ENCODE measurements at places on chromosomes 2 and 18.

GRCh38 chr2:47735912-47736311 is 47.0 kb upstream of the MSH6 start:
- no peak for DNase-seq

DNA sequence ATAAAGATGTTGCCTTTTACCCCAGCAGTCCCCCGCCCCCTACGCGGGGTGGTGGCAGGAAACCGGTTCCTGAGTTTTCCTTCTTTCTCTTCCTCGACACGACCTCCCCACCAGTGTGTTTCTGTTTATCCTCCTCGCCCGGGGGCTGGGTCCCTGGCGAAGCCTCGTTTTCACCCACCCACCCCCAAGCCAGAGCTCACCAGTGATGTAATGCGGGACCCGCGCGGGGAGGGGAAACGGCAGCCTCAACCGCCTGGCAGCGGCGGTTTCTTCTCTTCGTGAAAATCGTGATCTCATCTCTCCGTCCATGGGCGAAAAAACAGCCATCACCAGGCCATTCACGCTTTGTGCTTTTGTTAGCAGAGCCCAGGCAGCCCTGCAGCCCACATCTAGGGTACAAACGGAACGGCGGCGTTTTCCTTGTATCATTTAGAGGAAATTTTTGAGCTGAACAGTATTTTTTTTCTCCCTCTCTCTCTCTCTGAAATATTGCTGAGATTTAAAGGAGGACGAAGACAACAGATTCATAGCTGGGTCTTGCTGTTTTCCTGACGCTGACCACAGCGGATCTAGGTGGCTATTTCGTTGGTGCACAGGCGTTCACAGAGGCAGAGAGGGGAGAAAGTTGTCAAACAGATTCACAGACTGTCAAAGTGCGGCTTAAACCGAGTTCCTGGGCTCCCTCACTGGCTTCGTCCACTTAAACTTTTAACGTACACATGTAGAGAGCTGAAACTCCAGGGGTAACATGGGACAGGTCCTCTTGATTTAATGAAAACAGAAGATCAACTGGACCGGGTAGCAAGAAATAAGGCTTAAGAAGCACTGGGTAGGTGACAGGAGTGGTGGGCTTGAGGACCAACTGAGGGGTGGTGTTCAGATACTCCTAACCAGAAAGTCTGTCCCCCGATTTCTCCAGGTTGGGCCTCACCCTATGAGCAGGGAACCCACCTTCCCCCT is 21.9 kb upstream of the PAX3 start:
- DNase-seq: no peak

- peak; percentile 86 for DNase-seq
Measured at GRCh38 chr2:113283704-113284284, 5.1 kb upstream of the PAX8 start.

GRCh38 chr2:233489666-233490065 is 76.9 kb downstream of the USP40 start:
- DNase-seq: peak; percentile 54

GRCh38 chr2:67930156-67930555 is 132.6 kb downstream of the C1D start:
- no peak for DNase-seq

DNA sequence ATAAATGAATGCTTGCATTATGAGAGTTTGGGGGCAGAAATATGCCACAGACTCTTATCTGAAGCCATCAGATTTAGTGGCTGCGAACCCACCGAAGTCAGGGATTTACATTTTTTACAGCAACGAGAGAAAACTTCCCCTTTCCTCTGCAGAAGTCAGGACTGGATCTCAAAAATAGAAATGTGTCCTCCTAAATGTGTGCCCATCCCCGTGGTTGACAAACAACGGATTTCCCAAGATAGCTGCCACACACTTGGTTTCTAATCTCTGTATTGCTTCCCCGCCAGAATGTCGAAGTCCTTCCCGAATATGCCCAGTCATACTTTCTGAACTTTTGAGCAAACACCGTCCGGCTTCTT is 879 bp upstream of the ADAM23 start:
- DNase-seq: no peak

GRCh38 chr2:134244086-134244485 is 9.8 kb upstream of the MGAT5 start:
- DNase-seq: peak; percentile 59

GRCh38 chr2:156338578-156338977 is 6.1 kb upstream of the NR4A2 start:
- no peak for DNase-seq

GRCh38 chr2:215968499-215968898 is 44.9 kb downstream of the MREG start:
- no peak for DNase-seq

GRCh38 chr2:221529943-221530652 is 42.0 kb downstream of the EPHA4 start:
- DNase-seq: peak; percentile 90

DNA sequence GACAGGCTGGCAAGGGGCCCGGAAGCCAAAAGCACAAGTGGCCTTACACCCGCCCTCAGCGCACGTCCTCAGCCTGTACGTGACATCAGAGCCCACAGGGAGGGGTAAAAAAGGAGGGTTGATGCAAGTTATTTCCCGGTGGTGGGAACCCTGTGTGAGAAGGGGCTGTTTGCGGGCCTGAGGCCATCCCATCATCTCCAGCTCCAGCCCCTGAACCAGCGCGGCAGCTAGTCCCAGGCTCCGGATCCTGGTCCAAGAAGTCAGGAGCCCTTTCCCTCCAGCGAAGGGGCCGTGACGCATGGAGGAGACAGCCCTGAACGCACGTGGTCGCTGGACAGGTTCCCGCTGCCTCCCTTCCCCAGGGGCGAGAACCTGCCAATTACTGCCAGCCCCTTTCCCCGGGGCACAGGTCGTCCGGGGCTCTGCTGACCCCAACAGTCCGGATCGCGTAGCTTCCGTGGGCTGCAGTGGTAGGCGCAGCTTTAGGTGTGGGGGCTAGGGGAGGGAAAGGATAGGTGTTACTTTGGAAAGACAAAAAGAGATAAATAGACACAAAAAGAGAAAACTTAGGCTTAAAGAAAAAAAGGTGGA is 1.3 kb upstream of the LRP2 start:
- peak; percentile 7 for DNase-seq

GRCh38 chr18:36769611-36770314 is 59.0 kb downstream of the TPGS2 start:
- DNase-seq: no peak

All from fibroblast of mammary gland (primary cell).